CD4-positive, alpha-beta T cell (primary cell): ENCODE measurements at places on chromosomes 1 and 21.

DNA sequence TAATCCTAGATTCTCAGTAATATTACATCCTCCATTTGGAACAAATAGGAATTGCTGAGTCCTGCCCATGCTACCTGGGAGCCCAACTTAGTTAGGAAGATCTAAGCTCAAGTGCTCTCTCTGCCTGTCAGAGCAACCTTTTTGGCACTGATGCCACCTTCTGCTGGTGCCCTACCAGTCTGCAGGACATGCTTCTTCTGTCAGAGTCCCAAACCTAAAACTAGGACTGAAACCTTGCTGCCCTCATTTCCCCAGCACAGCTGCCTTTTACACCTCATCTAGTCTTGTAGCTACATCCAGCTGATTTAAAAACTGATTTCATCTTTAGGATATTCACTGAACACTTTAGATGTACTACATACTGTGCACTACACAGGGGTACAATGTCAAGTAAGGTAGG is 118.7 kb downstream of the LYPLAL1 start:
- DNase-seq: no peak

DNA sequence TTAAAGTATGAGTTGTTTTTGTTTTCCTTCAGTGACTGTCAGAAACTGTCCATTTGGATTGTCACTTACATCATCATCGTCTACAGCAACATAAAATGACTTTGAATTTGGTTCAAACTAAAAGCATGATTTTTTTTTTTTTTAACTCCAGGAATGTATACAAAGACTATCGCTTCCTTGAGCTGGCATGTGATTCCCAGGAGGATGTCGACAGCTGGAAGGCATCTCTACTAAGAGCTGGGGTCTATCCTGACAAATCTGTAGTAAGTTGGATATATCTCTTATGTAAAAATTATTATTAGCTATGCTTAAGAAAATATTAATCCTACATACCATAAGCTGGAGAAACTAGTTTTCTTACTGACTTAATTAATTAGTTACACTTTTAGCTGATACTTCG is 111.9 kb upstream of the C1orf105 start:
- DNase-seq: no peak

DNA sequence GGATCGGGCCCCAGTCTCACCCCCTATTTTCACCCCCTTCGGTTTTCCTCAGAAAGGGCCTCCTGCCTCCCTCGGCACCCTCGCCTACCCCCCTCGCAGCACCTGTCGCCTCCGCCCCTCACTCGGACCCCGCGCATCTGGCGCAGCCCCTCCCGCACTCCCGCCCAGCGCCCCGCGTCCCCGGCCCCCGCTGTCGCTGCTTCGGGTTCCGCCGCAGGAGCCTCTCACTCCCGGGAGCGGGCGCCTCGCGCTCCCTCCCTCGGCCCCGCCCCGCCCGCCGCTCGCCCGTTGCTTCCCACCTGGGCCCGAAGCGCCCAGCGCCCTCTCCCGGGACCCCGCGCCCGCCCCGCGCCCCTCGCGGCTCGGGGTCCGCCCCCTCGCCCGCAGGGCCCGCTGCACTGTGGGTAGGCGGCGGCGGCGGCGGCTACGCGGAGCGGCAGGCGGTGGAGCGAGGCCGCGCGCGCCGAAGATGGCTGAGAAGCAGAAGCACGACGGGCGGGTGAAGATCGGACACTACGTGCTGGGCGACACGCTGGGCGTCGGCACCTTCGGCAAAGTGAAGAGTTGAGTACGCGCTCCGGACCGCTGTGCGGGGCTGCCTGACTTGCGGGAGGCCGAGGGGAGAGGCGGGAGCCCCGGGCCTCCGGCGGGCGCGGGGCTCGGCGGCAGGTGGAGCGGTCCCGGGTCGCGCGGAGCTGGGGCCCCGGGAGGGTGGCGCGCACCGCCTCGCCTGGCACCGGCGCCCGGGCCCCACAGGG is at the start of gene PRKAA2:
Gene PRKAA2 (plus strand): TSS at position 396 of the 758 bp plus-strand sequence. CDS start 74 bp downstream, at position 470.
- no peak for DNase-seq

- DNase-seq: no peak
Measured at GRCh38 chr1:38783640-38784229, 75.8 kb downstream of the RRAGC start.

- no peak for DNase-seq
Measured at GRCh38 chr1:20552728-20553445, 514 bp downstream of the FAM43B start.

- DNase-seq: no peak
Measured at GRCh38 chr1:166036092-166036491, 130.7 kb downstream of the FAM78B start.

- DNase-seq: no peak
Measured at GRCh38 chr1:46246548-46247435, 771 bp upstream of the RAD54L start.

DNA sequence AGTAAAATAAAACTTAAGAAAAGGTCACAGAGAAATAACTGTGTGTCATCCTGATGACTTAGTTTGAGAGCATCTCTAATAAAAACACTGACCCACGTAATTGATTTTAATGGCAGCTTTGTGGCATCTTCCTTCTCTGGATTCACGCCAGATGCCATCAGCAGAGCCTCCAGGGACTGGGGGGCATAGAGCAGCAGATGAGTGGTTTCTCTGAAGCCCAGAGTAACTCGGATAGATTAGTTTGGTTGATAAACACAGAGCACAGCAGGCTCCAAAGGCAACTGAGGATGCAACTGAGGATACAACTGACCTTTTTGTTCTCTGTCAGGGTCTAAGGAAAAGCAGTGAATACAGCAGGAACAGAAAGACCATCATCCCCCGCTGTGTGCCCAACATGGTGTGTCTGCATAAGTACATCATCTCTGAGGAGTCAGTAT is 180.8 kb downstream of the RPS6KC1 start:
- no peak for DNase-seq

GRCh38 chr1:152461544-152461943 is 47.5 kb upstream of the CRNN start:
- peak; percentile 52 for DNase-seq

DNA sequence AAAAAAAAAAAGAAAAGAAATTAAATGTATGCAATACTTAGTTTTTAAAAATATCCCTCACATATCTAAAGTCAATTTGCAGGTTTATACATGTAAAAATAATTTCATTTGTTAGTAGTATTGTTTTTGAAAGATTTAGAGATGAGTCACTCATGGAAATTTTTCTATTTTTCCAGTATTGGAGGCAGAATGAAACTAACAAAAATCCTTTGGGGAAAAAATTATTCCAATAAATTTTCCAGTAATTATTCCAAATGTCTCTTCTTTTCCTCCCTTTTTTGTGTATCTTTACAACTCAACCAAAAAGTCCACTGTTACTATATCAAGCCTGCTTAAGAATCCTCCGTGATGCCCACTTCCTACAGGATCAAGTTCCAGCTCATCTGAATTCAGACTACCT is 29.9 kb downstream of the MPZL1 start:
- DNase-seq: no peak

DNA sequence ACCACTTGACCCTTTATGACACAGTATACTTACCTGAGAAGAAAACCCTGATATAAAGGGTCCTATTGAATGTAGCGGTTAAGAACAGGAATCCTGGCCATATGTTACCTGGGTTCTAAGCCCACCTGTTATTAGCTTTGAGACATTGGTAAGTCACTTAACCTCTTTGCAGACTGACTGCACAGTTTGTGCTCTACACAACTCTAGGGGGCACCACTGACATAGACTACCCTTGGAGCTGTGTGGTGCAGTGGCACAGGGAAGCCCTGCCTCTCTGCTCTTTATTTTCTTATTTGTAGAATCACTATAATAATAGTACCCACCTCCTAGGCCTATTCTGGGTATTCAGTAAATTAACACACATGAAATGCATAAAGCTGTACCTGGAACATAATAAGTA is 165.6 kb downstream of the C1orf94 start:
- DNase-seq: no peak

DNA sequence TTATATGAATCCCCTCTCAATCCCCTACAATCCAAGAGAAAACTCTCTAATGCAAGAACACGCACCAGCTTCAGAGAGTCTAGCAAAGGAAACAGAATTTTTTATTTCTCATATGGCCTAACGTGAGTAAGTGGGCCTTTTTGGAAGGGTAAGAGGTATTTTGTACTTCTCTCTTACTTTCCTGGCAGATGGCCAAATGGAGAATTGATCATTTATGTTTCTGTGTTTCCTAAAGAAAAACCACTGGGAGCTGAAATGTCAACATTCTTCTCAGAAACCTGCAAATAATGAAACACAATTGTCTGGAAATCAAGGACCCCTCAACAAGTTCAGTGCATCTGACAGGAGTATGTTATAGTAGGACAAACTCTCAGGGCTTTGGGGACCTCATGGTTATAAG is 176.4 kb upstream of the C8B start:
- DNase-seq: no peak

GRCh38 chr1:228101994-228102790 is 933 bp downstream of the C1orf35 start:
- peak; percentile 88 for DNase-seq

GRCh38 chr1:8285965-8286364 is 31.9 kb upstream of the SLC45A1 start:
- DNase-seq: no peak

GRCh38 chr1:3504822-3505153 is 50.3 kb downstream of the ARHGEF16 start:
- no peak for DNase-seq

GRCh38 chr1:158093376-158093775 is 87.3 kb upstream of the CD1D start:
- DNase-seq: no peak

DNA sequence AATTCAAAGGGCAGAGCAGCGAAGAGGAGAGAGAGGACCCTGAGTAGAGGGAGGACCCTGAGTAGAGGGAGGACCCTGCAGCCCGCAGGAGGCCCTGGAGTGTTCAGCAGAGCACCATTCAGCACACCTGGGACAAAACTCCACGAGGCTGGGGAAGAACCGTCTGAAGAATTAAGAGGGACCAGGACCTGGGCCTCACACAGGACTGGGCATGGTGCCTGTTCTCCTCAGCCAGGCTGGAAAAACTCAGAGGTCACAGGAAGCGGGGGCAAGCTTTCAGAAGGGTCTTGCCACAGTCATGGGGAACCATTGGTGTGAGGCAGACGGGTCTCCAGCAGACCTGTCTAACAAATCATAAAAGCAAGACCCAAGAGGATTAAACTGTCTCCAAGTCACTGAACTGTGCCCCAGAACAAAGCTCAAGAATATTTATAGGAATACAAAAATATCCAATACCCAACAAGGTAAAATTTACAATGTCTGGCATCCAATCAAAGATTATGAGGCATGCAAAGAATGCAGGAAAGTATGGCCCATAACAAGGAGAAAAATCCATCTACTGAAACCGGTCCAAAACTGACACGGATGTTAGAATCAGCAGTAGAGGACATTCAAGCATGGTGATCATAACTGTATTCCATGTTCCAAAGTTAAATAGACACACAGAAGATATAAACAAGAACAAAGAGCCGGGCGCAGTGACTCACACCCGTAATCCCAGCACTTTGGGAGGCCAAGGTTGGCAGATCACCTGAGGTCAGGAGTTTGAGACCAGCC is 30.6 kb downstream of the MORN1 start:
- no peak for DNase-seq

DNA sequence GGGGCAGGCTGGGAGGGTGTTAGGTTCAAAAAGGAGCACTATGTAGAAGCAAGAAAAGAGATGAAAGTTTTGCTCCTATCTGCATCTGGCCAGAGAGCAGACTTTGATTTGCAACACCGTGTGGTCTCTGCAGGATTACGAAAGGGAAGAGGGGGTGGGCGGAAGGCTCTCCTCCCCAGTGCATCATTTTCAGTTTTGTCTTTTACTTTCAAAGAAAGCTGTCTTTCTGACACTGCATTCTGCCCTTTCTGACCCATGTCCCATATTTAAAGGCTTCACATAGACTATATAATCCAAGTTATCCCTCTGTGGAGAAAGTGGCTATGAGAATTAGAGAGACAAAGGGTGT is 126.5 kb downstream of the RHOU start:
- DNase-seq: no peak

DNA sequence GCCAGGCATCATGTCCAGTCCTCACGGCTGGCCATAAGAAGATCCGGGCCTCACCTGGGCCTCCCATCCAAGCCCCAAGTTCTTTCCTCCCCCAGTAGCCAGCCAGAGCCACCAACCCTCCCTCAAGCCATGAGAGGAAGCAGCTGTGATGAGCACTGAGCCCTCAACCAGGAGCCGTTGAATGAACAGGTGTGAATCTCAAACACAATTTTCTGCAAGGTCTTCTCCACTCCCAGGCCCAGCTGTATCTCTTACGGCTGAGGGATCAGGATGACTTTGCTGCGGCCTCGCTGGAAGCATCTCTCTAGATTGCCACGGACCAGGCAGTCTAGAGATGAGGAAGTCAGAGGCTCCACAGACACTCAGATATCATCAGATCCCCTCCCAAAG is 9.8 kb upstream of the CLDN14 start:
- no peak for DNase-seq

GRCh38 chr1:153253693-153254092 is 5.8 kb upstream of the LORICRIN start:
- DNase-seq: no peak

GRCh38 chr1:196557797-196558196 is 50.4 kb downstream of the KCNT2 start:
- DNase-seq: no peak

GRCh38 chr1:18571275-18571674 is 59.4 kb upstream of the PAX7 start:
- no peak for DNase-seq

- DNase-seq: no peak
Measured at GRCh38 chr1:153578490-153578889, 12.8 kb upstream of the S100A2 start.

DNA sequence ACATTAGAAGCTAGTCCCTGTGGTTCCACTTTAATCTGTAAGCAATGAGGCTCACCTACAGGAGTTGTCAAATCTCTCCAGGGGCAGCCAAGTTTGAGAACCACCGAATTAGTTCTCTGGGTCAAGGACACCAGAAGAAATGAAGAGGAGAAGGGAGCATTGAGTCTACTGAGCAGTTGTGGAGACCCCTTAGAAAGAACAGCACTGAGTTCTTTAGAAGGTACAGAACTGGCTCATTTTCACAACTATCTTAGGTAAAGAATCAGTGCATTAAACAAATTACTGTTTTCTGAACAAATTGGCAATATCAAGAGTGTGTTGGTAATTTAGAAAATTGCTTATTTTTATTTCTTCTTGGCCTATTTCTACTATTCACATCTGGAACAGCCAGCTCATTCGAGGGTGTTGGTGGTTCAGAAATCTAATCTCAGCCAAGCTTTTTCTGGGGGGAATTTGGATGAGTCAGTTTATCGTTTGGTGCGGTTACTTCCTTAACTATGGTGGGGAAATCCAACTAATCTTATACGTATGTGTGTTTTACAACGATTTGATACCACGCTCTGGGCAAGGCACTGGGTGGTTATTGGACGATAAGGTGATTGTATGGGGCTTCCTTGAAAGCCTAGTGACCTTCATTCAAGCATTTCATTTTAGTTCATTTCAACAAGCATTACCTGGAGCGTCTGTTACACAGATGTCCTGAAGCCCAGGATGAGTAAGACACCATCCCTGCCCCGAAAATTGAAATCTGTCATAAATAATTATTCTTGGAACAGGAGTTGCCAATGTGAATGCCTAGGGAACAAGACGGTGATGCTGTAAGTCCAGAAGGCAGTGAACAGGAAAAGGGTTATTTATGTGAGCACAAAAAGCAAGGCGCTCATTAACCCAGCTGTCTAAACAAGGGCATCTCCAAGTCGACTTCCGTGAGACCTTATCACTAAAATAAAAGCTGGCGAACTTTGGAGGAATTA is 52.0 kb upstream of the TMPRSS2 start:
- DNase-seq: no peak

GRCh38 chr1:221815660-221816059 is 73.8 kb upstream of the DUSP10 start:
- DNase-seq: no peak

GRCh38 chr1:180143359-180143758 is 11.3 kb upstream of the QSOX1 start:
- no peak for DNase-seq

GRCh38 chr1:2930913-2931723 is 90.1 kb upstream of the ACTRT2 start:
- no peak for DNase-seq
